Activated CD4-positive, alpha-beta T cell treated with anti-CD3 and anti-CD28 coated beads for 24 hours (primary cell): ENCODE measurements at places on chromosomes 6 and 20.

DNA sequence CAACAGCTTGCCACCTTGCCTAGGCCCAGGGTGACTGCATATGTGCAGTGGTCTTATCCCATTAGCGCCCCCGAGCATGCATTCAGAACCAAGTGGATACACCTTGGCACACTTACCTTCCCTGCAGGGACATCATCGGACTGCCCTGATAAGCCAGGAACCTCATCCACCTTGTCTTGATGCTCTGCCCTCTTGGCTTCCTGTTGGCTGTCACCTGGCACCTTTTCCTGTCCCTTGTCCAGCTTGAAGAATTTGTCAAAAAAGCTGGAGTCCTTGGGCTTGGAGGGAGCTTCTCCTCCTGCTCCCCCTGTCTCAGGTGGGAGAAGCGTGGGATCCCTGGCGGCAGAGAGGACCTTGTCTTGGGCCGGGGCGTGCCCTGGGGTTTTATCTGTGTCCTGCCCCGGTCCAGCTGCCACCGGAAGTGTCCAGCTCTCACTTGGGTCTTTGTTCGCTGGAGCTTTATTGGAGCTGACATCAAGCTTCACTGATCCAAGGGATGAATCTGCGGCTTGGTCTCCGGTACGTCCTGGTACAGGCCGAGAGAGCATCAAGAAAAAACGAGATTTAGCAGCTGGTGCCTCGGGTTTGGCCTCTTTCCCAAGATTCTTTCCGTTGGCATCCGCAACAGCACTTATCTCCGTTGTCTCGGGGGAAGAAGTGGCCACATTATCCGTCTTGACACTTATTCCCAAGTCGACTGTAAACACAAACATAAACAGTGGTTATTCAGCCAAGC lies 42.0 kb downstream of the BCAS1 start:
- no peak for DNase-seq

DNA sequence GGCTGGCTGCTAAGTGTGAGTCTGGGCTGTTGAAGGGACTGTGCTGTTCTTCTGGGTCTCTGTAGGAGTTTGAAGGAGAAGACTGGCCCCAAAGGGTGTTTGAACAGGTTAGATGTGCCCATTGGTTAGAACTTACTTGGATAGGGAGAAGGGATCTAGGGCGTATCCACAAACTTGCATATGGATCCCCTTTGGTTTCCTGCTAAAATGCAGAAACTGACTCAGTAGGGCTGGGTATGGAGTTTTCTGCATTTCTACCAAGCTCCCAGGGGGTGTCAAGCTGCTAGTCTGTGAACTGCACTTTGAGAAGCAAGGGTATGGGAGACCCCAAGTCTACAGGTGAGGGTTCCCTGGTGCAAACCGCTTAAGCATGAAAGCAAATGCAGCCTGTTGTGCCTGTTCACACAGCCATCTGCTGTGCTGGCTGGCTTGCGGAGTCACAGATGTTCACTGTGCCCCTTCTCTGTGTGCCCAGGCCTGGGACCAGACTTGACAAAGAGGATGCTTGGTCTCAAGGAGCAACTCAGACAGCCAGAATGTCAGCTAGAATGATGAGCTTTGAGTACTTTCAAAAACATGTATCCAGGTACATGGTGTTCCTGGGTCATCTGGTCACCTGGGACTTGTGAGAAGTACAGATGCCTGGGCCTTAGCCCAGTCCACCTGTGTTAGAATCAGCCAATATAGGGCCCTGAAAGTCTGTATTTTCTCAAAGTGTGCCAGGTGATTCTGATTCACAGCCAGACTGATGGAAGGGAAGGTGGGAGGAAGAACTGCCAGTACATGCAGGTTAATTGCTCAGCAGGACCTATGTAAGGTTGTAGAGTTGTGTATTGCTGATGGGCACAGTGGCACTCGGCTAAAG lies 7.4 kb downstream of the PPP1R16B start:
- no peak for DNase-seq

DNA sequence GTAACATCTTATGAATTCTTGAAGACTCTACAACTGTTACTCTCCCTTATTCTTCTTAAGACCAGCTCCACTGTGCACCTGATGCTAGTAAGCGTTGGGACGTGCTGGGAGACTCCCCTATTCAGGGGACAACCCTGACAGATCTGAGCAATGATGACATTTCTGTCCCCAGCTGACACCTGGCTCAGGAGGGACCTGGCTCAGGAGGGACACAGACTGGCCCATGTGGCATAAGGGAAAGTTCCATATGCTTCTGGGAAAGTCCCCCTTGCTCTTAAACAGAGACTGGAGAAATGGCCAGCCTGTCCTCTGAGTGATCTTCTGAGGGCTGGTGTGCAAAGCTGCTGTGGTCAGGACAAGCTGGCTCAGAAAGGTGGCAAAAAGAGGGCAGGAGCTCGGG lies 10.0 kb upstream of the CD93 start:
- DNase-seq, result no peak

DNA sequence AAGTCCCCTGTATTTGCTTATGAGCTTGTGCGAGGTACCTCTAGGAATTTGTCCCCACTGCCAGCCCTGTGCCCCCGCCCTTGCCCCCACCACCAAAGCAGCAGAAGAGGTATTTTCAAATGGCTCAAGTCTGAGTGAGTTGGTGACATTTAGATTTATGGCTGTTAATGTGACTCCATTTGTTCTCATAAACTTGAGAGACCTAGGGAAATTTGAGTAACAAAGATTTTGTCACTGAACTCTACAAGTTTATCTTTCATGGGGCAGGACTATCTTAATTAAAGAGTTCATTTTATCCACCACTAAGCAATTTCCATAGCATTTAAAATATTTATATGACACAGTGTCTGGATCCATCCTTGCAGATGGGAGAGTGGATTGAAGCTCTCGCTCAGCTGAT lies 108.5 kb downstream of the PRND start:
- no peak for DNase-seq

- DNase-seq, result no peak
Measured at GRCh38 chr6:20954315-20954714, 420.1 kb downstream of the CDKAL1 start.

DNA sequence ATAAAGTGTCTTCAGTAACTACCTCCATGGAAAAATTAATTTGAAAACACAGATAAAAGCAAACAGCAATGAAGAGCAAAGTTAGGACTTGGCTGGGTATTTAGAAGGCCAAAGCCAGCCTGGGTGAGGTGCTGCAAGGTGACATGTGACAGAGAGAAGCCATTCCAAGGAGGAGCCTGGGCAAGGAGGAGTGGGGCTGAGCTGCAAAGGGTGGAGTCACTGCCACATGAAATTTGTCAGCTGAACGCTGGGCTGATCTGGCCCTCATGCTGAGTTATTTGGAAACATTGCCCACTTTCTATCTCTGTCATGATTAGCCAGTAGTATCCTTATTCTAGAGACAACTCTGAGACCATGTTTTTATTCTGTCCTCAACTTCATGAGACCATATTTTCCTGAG lies 76.3 kb downstream of the PERP start:
- no peak for DNase-seq

GRCh38 chr20:6784210-6784631 lies 16.7 kb downstream of the BMP2 start:
- DNase-seq, result no peak

DNA sequence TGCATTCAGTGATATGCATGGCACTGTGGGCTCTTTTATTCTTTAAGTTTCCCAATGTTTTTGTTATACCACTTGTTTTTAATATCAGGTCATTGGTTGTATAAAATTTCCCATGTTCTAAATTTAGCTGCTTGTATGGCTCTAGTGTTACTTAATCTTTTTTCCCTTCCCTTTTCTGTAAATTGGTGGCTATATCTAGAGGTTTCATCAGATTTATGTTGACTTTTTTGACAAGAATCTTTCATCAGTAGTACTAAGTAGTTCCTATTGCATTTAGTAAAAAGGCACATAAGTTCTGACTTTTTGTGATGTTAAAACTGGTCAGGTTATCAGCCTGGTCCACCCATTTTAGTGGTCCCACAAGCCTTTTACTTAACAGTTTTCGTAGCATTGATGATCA lies 51.1 kb downstream of the MMS22L start:
- DNase-seq, result no peak

GRCh38 chr6:11975353-11975977 lies 36.6 kb upstream of the HIVEP1 start:
- no peak for DNase-seq

- DNase-seq, result no peak
Measured at GRCh38 chr20:3705970-3706739, 6.2 kb downstream of the SIGLEC1 start.

DNA sequence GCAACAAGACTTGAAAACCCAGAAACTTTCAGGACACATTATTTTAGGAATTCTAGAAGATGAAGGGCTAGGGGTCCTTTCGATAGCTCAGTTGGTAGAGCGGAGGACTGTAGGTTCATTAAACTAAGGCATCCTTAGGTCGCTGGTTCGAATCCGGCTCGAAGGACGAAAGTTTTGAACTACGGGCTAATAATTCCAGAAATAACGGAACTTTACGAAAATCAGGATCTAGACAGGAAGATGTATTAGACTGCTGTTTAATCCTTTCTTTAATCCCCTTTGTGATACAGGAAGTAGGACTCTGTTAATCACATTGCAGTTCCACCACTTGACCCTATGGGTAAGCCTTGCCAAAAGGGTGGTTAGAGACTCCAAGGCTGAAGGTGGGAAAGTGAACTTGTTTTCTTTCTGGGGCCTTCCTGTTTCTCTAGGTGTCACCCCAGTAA lies 21.2 kb upstream of the ABT1 start:
- DNase-seq, result no peak

DNA sequence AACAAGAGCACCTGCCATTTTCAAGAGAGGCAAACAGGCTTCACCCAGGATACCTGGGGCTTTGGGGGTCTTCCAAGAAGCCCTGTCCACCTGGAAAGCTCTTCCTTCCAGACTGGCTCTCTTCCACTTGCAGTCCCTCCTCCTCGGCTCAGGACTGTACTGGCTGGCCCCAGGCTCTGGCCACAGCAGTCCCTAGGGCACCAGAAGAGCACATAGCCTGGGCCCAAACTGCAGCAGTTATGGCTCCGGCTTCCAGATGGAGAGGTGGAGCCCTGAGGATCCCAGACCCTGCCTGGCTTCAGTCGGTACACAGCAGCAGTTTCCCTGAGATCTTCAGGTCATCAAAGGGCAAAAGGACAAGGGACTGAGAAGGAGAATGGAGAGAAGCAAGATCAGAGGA lies 1.6 kb upstream of the SLC35B2 start:
- DNase-seq, result no peak

DNA sequence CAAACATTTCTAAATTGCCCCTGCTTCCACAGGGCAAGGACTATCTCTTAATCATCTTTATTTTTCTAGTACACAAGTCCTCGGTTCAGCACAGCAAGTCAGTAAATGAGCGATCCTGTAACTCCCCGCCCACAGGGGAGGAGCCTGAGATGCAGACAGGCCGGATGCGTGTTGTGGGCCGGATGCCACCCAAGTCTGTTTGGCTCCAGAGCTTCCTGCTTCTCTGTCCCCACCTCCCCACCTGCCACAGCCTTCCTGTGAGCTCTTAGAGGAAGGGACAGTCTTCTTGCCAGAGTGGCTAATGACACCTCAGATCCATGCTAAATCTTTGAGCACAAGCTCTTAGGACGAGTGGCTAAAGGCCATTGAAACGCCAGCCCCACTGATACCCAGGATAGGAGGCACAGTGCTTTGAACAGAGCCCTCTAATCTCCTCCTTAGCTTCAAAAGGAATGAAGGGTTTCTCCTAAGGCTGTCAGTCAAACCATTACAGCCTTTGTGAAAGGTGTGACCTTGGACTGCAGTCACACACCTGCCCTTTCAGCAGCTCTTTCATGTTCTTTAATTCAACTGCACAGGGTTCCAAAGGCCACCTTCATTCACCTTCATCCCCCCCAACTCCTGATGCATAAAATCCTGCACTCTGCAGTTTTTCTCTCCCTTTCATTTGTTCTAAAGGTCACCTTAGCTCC lies 264.3 kb downstream of the TFAP2C start:
- DNase-seq, result peak; percentile 0

GRCh38 chr6:145138469-145139139 lies 596.7 kb downstream of the EPM2A start:
- DNase-seq, result no peak

DNA sequence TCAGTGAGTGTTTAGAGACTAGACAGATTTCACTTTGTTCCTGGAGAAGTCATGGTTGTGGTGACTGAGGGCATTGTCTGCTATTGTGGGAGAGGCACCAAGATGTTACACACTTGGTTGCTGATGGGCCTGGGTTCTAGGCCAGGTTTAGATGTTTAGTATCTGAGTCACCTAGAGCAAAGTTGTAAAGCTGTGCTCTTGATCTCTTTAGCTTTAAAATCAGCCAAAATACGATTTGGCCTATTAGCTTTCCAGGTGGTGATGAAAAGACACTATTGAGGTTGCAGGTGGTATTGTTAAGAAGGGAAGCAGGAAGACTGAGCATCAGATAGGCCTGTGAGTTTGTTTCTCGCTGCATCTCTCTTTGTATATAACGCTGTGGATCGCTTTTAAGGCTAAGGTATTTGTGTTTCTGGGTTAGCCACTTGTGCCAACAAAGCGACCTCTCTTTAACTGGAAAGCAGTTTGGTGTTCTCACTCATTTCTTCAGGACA lies 48.6 kb downstream of the FOXO3 start:
- DNase-seq, result no peak

- DNase-seq, result no peak
Measured at GRCh38 chr6:48691420-48691819, 580.4 kb upstream of the PTCHD4 start.

- DNase-seq, result no peak
Measured at GRCh38 chr6:14747881-14748520, 497.9 kb upstream of the JARID2 start.

- no peak for DNase-seq
Measured at GRCh38 chr6:135202836-135203235, 21.7 kb downstream of the MYB start.

- DNase-seq, result no peak
Measured at GRCh38 chr6:51842061-51842803, 245.2 kb downstream of the PKHD1 start.

DNA sequence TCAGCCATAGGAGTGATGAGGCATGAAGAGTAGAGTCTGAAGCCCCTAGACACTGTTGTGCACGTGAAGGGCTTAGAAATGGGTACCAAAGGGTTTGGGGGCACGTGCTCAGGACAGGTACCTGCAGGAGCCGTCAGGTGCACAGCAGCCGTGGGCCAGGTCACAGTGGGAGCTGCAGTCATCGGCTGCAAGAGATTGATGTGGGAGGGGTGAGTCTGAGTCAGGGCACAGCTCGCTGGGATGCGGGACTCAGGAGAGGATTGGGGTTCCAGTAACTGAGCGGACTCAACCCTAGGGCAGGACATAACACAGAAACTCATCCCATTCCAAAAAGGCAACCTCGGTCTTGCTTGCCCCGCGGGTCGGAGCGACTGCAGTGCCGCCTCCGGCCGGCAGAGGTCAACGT lies 1.1 kb downstream of the DLK2 start:
- DNase-seq, result peak; percentile 70

DNA sequence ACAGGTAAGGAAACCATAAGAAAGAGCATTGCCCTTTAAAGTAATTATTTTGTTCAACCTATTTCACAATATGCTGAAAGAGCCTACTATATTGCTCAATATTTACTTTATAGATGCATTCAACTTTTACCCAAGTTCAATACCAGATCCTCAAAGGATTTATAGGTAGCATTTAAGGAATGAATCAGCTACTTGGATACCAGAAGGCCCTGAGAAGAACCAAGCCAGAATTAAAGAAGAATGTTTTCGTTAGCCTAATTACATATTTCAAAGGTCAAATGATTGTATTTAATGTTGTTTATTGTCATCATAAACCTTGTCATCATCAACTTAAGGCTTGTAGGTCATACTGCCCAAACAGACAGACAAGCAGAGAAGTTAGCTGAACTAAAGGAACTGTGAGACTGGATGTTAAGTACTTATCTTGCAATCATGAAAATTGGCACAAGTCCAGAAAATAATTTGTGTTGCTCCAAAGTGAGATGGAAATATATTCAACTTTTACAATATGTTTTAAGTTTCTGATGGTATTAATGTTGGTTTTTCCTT lies 636.7 kb downstream of the RFPL4B start:
- no peak for DNase-seq

GRCh38 chr6:43119482-43119881 lies 43.4 kb downstream of the PTK7 start:
- no peak for DNase-seq
